CD4-positive, alpha-beta T cell treated with Interleukin-1 beta for 1 hour (primary cell): ENCODE measurements at places on chromosomes 11 and 22.
A peak's percentile ranks its signal among the peaks of the same experiment; 100 is the strongest.

DNA sequence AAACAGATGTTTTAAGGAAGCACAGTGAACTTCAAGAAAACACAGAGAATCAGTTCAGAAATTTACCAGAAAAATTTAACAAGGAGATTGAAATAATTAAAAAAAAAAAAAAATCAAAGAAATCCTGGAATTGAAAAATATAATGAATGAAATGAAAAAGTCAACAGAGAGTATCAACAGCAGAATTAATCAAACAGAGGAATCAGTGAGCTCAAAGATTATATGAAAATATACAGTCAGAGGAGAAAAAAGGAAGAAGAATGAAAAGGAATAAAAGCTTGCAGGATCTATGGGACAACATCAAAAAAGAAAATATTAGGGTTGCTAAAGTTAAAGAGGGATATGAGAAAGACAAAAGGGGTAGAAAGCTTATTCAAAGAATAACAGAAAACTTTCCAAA lies 82.3 kb downstream of the XRRA1 start:
- no peak for DNase-seq

DNA sequence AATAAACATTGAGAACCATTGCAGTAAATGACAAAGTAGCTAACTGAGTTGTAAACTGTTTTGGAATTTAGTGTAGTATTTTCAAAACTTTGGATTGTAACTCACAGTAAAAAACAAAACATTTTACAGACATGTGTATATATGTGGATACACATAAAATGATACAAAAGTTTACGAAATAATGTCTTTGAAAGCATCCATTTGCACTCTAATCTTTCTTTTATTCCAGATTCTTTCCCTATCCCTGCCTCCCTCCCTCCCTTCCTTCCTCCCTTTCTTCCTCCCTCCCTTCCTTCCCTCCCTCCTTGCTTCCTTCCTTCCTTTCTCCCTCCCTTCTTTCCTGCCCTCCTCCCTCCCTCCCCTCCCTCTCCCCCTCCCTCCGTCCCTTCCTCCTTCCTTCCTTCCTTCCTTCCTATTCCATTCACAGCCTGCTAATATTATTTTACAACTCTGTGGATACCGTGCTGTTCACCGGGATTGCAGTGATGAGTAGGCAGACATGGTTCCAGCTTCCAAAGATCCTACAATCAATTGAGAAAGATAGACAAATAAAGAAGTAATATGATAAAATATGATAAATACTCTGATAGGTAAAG lies 3.5 kb downstream of the RRM1 start:
- no peak for DNase-seq

DNA sequence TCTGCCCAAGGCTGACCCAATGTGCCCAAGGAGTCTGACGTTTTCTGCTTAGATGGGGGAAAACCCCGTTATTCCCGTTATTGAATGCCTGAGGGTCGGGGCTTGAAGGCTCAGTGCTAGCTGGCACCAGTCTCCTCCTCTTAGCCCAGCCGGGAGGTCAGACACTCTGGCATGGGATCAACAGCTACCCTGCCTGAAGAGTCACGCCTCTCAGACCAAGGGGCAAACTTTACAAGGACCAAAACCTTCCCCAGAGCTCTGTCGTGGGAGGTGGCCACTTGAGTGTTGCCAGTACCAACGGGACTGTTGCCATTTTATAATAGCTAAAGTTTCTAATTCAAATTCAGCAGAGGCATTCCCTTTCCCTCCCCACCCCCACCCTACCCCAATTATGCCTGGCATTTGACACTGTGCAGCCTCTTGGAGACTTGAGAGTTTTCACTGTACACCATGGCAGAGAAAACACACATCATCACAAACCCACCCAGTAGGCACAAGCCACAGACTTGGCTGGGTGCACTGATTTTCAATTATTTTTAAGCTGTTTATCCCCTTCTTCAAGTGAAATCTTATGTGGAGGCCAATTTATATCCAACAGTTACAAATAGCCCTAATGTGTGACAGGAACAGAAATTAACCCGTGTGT lies 137.5 kb upstream of the SYT13 start:
- no peak for DNase-seq

- DNase-seq = no peak
Observed at GRCh38 chr22:24424901-24425775, 2.3 kb upstream of the ADORA2A start.

GRCh38 chr11:111360150-111361043 lies 18.7 kb downstream of the POU2AF1 start:
- DNase-seq = no peak

DNA sequence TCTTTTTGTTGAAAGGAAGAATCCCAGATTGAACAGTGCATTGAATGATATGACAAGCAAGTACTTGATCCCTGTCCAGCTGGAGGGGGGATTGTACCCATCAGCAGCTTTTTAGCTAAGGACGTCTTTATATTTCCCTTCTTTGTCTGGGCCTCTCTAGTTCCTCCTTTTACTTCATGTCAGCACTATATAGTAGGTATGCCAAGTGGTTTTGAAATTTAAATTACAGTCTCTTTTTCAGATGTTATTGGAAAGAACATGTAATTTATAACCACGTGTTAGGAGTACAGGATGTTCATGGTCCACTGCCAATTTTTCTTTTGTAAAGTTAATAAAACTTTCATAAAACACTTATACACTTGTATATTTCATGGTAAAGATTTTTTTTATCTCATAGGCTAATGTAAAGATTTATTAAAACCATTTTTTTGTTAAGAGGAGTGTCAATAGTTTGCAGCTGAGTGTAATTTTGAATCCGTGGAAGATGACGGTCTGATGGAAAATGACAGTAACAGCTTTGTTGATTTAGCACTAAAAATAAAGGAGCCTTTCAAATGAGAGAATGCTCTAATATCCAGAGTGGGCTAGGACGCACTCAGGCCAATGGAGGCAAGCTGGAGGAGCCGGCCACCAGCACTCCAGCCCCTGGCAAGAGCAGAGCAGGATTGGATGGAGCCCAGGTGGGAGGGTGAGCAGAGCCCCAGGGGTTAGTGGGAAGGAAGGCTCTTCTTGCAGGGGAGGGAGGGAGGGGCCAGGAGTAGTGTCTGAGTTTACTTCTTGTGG lies 488.3 kb downstream of the INSC start:
- no peak for DNase-seq

DNA sequence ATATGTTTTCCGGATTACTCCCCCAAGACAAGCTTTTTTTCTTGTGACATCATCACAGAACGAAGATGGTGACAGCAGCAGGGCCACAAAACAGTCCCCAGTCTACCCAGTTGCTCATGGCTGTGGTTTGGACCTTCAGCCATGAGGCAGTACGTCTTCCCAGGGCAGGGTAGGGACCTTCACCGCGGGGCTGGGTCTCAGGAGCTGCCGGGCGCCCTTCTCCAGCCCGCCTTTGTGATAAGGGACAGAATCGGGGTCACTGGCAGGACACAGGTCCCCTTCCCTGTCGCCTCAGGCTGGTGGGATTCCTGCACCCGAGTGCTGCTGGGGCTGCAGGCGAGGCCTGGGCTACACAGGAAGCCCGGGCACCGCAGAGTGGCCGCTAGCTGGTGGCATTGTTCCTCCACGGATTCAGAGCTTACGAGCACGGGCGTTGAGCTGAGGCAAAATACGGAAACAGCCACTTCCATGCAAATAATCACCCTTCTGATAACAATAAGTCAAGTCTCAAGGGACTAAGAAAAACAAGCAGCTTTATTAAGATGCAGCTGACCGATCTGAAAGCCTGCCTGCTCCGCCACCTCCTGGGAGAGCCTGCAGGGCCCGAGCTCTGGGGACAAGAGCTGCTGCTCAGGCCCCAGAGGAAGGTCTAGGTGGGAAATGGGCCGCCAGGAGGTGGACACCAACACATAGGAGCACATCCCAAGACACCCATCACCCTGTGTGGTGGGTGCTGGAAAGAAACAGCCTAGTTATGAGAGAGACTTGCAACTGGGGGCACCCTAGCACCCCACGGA lies 12.3 kb downstream of the TBX1 start:
- no peak for DNase-seq

DNA sequence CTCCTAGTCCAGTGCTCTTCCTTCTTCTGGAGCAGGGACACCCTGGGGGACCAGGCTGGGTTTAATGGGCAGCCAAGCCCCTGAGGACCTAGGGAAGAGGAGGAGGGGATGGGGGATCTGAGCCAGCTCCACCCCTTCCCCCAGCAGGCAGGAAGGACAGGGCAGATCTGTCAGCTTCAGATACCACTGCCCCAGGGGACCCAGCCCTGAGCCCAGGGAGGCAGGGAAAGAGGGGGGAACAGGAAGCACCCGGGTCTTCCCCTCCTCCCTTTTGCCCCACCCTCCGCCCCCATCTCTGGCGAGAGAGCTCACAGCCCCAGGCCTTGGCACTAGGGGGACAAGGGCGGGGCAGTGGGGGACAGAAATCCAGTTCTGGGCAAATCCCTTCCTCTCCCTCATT lies 11.7 kb upstream of the SOX10 start:
- peak; percentile 6 for DNase-seq

- no peak for DNase-seq
Observed at GRCh38 chr22:23533771-23534191, 46.3 kb downstream of the IGLL1 start.

DNA sequence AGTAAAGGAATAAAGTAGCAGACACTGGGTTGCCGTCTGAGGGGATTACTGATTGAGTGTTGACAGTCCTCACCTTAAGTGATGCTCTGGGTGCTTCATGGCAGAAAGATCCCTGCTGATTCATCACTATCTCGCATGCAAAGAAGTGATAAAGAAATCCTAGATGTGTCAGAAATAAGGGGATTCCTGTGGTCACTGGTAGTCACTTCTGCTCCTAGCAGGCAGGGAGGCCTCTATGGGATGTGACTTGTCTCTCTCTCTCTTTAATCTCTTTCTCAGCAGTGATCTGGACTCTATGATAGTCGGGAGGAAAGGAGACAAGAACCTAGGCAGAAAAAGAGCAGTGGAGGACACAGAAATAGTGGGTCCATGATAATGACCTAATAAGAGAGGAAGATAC lies 30.9 kb upstream of the OR56A1 start:
- no peak for DNase-seq

GRCh38 chr11:72639502-72640375 lies 34.5 kb downstream of the PDE2A start:
- no peak for DNase-seq

- no peak for DNase-seq
Observed at GRCh38 chr11:106030609-106031008, 8.6 kb upstream of the MSANTD4 start.

- DNase-seq = peak; percentile 79
Observed at GRCh38 chr11:66371627-66372415, at the start of gene SLC29A2. TSS of gene SLC29A2 (minus strand) at chr11:66371760. CDS start at chr11:66371591, 169 bp downstream.

DNA sequence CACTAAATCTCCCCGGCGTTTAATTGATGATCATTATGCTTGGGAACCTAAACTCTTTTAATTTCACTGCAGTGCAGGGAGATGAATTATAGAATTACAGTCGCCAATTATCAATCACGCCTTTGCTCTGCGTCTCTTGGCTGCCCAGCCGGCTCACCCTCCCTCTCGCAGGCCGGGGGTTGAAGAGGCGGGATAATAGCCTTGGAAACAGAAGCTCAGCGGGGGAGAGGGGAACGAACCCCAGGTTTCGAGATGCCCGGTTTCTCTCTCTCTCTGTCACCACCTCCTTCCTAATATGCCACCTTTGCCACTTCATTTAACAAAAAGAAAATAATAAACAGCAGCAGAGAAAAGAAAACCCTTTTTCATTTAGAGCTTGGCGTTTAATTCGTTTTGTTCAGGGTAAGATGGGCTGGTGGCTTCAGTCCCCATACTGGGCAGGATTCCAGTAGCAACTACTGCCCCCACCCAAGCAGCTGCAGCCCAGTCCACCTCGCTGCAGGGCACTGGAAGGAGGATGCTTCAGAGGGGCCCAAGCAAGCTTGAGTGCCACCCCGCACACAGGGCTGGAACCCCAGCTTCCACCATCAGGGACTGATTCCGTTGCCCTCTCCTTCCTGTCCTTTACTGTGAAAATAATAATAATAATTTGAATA lies 271.7 kb downstream of the BUD13 start:
- DNase-seq = no peak

DNA sequence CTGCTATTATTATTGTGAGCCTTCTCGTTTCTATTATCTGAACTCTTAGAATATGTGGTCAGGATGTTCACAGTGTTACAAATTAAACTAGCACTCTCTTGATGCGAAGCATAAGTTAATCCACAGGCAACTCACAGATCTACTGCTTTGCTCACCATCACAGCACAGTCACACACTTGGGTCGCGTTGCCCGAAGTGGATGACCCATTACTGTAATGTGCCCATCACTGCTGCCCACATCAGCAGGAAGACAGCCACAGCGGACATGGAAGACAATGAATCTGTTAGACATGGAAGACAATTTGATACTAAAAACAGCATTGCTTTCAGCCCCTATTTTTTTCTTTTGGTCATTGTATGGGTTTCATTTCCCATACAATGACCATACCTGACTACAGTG lies 216.4 kb upstream of the B3GAT1 start:
- no peak for DNase-seq

- DNase-seq = no peak
Observed at GRCh38 chr11:131109790-131110189, 193.5 kb upstream of the SNX19 start.

- no peak for DNase-seq
Observed at GRCh38 chr11:5933116-5933515, 8.9 kb upstream of the OR56A3 start.

DNA sequence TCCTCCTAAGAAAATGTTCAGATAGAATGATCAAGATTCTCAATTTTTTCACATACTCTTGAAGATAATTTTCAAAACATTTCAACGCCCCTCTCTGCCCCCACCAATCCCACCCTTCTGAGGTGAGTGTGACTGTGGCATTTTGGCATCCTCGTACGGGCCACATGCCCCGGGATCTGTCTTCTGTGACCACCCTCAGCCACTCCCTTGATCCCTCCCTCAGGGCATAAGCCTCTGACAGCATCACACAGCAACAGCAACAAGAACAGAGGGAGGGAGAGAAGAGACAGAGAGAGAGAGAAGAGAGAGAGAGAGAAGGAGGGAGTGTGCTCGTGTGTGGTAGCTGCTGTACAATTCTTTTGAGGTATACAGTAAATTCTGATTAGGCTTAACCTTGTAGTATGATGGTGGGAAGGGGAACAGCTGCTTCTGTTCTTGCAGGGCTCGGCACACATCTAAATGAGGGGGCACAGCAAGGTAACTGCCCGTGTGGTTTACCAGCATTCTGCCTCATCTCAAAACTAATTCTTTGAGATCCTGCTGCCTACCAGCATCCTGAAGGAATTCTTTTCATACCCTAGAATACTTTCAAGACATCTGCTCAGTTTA lies 21.4 kb downstream of the SCUBE2 start:
- DNase-seq = no peak

DNA sequence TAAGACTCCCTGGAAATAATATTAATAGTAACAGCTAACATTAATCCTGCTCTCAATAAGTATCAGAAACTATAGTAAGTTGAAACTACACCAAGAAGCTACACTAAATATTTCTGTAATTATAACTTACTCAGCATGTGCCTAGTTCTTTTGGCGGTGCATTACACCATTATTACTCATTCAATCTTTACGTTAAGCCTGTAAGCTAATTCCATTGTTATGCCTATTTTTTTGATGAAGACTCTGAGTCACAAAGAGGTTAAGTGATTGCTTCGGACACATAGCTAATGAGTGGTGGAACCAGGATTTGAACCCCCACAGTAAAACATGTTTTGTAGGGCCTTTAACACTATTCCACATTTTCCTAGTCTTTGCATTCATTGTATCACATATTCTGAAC lies 111.6 kb downstream of the RASSF10 start:
- no peak for DNase-seq
